ENCODE measurements at places on chromosomes 7 and 10. TPM values are rescaled to one million over a fixed set of nuclear protein-coding genes. Genes with fewer than 3 reads are reported as not detected.

The RET gene
- total RNA-seq: 11.2 TPM

The TIAL1 gene
- total RNA-seq: 152 TPM

- DNase-seq: no peak
Observed at GRCh38 chr7:19030281-19030680, 87.2 kb downstream of the TWIST1 start.

DNA sequence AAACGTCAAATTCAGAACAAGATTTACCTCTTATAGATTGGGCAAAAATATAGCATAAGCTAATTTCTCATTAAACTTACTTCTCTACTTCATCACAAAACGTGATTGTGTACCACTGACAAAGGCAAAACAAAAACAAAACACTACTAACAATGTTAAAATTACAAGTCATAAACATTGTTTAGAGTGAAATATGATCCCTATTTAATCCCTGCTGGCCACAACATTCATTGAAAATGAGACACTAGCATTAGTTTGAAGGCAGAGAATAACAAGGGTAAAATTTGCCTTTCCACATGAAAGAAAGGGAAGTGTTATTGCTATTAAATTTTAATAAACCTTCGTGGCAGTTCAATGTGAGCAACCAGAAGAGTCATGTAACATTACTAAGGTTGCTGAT is 45.0 kb downstream of the SEMA3A start:
- no peak for DNase-seq

The ATG9B gene
- 2.0 TPM for total RNA-seq

Measured in H9 (cell line).